ENCODE measurements at places on chromosomes 3 and 15.
A peak's percentile ranks its signal among the peaks of the same experiment; 100 is the strongest.

GRCh38 chr3:3126477-3127431 lies at the start of gene TRNT1:
Gene TRNT1, plus strand, starts transcription at chr3:3126940. Its CDS starts 2,101 bp downstream, at chr3:3129041.
- peak; percentile 94 for DNase-seq

- DNase-seq: no peak
Observed at GRCh38 chr3:107024551-107025026, 352.6 kb upstream of the CCDC54 start.

GRCh38 chr15:73530649-73531048 lies 87.7 kb downstream of the REC114 start:
- no peak for DNase-seq

DNA sequence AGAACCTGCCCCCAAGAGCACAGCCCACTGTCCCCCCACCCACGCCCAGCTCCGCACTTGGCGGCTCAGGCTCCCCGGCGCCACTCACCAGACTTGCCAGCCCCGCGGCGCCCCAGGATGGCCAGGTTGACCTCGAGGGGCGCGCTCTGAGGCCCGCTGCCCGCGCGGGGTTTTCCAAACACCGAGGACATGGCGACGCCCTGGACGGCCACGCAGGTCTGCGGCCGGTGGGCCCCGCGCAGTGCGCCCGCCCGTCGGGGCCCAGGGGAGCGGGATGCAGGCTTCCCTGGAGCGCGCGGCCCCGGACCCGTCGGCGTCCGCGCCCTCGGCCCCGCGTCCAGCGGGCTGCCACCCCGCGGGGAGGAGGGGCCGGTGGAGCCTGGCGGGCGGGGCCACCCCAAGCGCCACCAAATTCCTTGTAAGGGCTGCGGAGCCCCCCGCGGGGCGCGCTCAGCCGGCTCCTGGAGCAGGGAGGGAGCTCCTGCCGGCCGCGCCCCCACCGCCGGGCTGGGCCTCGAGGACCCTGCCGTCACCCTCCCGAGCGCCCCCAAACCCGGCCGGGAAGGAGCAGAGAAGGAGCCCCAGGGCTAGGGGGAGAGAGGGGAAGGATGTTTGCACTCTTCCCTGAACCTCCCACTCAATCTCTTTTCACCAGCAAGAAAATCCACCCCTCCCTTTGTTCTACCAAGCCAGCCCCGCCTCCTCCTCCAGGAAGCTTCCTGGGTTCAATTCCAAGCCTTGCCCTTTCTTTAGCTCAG lies at the start of gene RASL12:
Gene RASL12, minus strand, starts transcription at position 347 of the 758 bp plus-strand sequence. Its CDS starts 156 bp downstream, at position 191.
- no peak for DNase-seq

GRCh38 chr3:57956119-57956832 lies 51.9 kb upstream of the FLNB start:
- no peak for DNase-seq

GRCh38 chr3:36631549-36631948 lies 132.8 kb downstream of the DCLK3 start:
- no peak for DNase-seq

- DNase-seq: no peak
Observed at GRCh38 chr3:114176487-114176886, 2.4 kb downstream of the DRD3 start.

DNA sequence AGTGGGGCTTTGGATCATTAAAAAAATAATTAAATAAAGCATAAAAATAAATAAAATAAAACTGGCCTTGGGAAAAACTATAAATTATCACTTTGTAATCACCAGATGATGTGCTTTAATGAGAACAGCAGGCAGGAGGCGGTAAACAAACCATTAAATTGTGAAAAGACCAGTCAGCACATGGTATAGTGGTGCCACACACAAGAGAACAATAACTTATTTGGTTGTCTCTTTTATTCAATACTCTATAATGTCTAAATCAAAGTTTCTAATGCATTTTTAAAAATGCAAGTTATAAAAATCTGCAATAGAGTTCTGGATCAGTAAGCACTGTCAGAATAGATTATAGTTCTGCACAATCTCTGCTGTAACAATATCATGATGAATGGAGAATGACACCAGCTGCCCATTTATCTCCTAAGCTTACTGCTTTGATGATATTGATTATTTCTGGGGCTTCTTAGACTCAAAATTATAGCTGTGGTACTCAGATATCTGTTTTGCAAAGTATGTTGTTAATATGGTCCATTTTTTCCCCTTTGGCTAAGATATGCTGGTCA lies 259.3 kb downstream of the NAALADL2 start:
- DNase-seq: no peak

- DNase-seq: no peak
Observed at GRCh38 chr15:51237816-51238215, 100.6 kb downstream of the CYP19A1 start.
